ENCODE measurements at places on chromosomes 5 and 9.

GRCh38 chr5:121899346-121899745, 47.7 kb downstream of the FTMT start:
- no peak for DNase-seq

GRCh38 chr9:91951944-91952520, 2.0 kb upstream of the ROR2 start:
- no peak for DNase-seq

DNA sequence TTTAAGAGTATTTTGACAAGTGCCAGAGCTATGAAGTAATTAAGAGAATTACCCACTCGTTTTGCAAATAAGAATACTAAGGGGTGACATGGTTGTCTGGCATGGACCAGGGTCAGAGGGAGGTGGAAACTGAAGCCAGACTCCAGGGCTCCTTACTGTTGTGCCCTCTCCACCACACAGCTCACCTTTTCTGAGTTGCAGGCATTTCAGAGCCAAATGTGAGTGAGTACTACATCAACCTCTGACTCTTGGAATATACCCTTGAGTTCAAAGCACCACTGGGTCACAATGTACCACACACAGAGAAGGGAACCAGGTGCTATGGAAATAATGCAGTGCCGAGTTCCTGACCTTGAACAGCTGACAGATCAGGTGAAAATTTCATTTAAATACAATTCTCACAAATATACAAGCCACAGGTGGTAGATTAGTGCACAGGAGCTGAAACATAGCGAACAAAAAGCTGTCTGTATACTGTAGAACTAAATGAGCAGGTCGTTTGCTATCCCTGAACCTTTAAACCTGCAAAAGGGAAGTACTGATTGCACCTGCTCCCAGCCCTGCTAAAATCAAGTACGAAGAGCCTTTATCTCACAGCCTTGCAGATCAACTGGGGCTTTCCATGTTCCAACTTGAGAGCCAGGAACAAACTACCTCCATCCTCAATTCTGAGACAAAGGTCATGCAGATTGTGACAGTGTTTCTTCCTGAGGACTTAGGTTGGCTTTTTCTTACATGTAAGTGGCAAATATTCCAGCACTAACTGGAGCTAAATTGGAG, 57.0 kb downstream of the GOLM1 start:
- DNase-seq = no peak

- no peak for DNase-seq
Measured at GRCh38 chr9:13734601-13735000, 455.1 kb upstream of the MPDZ start.

GRCh38 chr5:158431369-158432029, 572.6 kb upstream of the CLINT1 start:
- no peak for DNase-seq

- no peak for DNase-seq
Measured at GRCh38 chr5:19728571-19728970, 259.4 kb downstream of the CDH18 start.

DNA sequence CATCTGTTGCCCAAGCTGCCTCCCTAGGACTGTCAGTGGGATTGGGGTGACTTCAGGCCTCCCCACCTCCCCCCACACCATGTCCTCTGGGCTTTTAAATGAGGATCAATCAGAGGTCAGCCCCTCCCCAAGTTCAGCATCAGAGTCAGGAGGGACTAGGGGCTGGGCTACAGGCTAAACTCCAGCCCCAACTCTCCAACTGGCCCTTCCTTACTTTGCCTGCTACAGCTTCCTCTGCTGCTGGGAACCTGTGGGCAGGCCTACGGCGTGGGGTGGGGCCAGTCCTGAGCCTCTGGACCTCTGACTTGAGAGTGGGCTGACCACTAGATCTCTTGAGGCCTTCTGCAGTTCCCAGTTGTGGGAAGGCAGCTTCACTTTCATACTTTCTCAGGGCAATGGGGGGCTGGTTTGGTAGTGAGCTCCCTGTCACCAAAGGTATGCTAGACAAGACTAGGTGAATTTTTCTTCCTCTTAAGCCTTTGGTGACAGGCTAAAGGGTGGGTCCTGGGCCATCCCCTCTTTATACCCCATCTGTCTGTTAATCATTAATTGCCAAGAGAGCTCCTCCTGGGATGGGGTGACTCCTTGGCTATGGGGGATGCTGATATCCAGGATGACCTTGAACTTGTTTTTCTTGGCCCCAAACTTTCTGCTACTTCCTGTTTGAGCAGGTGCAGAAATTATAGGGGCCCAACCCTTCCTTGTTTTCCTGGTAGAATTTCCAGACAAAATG, 10.8 kb upstream of the DAB2IP start:
- no peak for DNase-seq

DNA sequence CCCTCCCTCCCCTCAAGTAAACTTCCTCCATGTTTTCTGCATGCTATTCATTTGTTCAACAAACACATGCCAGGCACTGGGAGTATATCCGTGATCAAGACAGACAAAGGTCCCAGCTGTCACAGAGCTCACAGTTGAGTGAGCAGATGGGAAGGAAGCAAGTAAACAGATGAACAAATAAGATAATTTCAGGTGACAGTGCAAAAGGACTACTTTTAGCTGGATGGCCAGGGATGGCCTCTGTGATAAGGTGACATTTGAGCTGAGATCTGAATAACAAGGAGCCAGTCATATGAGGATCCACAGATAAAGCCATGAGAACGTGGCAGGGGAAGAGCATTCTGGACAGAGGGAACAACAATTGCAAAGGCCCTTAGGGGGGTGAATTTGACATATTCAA, 121.7 kb upstream of the RAD23B start:
- DNase-seq = no peak

Data from effector CD8-positive, alpha-beta T cell (primary cell).